ENCODE measurements at places on chromosomes 2 and 18.
A peak's percentile ranks its signal among the peaks of the same experiment; 100 is the strongest.

- no peak for DNase-seq
Observed at GRCh38 chr2:82317012-82317411, 2012.5 kb upstream of the LRRTM1 start.

DNA sequence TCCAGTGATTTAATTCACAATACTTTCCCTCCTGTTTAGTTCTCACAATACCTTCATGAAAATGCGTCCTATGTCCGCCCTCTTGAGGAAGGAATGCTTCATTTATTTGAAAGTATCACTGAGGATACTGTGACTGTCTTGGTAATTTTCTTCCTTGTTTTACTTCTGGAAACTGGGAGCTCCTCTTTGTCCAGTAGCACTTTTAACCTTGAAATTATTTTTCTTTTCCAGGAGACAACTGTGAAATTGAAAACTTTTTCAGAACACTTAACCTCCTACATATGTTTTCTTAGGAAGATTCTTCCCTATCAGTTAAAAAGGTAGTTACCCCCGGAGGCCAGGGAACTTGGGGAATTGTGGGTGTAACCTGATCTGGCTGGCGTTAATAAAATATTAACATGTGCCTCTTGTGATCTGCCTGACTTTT lies 58.9 kb upstream of the STON1 start:
- no peak for DNase-seq

GRCh38 chr2:178528647-178529046 lies 48.4 kb downstream of the PLEKHA3 start:
- no peak for DNase-seq

- DNase-seq: no peak
Observed at GRCh38 chr2:241498115-241499070, 10.0 kb downstream of the STK25 start.

DNA sequence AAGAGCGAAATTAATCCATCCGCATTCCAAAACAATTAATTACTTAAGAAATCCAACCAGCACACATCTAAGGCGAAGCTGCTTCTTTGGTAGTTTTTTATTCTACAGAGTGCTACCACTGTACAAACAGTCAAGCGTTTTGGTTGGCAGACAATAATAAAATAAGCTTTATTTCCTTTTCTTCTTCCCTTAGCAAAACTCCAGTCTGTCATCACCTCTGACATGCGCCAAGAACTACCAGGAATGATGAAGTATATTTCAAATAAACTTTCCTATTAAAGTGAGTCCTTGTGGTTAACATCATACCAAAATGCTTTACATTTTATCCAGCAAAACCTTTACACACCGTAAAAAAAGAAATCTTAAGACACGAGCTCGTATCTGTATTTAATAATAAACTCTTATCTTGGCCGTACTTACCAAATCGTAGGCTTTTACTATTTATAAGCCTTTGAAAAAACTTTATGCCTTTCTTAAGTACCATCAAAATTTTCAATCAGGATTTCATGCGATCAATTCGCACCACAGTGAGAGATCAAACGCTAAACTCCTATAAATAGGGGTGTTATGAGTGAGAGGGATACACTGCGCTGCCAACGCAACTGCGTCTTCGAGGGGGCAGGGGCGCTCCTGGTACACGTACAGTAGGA lies 1.3 kb downstream of the ATL2 start:
- no peak for DNase-seq

DNA sequence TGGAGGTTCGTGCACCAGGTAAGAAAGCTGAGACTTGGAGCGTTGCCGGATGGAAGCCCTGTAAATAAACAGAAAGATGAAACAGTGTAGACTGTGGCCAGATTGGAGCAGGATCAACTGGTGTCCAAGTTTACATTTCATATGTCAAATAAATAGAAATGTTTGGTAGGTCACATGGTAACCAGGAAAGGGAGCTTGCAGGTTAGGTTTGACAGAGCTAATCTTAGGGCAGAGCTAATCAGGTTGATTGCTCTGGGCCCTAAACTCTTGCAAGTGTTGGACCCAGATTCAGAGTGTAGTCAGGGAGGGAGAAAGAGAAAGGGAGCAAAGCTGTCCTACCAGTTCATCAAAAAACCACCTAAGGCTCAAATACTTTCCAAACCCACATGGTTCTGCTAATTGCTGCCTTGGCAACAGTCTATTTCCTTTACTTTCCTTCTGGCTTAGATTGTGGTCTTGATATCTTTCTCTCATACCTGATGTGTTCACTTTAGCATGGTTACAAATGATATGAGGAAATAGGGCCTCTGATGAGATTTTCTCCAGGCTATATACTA lies 63.2 kb downstream of the G6PC2 start:
- no peak for DNase-seq

DNA sequence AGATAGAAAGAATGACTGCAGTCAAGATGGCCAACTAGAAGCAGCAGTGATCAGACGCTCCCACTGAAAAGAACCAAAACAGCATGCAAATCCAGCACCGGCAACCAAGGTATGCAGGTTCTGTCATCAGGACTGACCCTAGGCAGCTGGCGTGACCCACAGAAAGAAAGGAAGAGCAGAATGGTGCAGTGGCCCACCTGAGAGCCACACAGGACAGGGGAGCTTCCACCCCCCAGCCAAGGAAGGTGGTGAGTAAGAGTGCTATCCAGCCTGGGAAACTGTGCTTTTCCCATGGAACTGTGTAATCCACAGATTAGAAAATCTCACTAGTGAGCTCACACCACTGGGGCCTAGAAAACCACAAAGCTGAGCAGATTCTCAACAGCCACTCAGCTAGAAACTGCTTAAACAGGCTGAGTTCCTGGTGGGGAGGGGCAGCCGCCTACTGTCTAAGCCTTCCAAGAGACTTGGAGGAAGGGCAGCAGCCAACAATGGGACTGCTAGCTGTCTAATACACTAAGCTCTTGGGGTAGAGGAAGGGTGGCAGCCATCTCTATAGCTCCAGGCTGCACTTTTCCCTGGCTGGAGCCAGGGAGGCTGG lies 127.9 kb downstream of the EVA1A start:
- DNase-seq: no peak

DNA sequence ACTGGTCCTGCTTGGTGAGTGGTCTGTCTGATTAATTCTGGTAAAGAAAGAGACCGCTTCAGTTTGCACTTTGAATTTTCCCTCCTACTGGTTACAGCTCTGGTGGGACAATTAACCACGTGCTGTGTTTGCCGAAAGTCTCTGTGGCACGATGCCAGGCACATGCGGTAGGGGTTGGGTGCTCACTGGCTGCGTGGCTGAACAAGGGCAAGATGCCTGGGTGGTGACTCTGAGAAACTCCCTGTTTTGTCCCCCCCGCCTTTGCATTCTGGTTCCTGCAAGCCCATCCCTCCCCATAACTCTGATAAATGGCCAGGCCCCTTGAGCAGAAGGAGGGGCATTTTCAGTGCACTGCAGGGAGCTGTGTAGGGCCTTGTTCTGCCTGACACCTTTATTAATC lies 206.1 kb downstream of the TFCP2L1 start:
- no peak for DNase-seq

DNA sequence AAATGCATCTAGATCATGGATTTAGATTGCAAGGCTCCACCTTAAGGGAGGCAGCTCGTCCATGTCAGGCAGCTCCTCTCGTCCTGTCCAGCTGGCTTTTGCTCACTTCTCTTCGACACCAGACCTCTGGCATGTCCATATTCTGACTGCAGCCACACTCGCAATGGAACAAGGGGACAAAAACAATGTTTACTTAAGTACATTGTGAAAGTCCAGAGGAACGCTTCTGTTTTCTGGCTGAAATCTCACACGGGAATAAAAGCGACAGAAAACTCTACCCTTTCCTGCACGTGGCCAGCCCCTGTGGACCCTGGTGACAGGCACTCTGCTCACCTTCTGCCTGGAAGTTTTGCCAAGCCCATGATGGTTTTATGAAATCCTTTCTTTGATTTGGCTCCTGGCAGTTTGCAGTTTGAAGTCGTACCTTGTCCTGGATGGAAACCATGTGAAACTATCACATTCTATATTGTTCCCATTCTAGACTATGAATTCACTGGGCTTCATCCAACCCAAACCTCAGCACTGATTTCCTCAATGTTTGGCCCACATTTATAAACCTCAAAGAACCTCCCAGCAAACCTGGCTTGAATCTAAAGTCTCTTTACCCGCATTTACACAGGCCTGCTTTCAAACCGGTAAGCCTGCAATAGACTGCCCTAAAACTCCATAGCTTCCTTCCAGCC lies 134.3 kb upstream of the PIEZO2 start:
- DNase-seq: no peak

- DNase-seq: no peak
Observed at GRCh38 chr2:128789776-128790455, 471.2 kb upstream of the HS6ST1 start.

DNA sequence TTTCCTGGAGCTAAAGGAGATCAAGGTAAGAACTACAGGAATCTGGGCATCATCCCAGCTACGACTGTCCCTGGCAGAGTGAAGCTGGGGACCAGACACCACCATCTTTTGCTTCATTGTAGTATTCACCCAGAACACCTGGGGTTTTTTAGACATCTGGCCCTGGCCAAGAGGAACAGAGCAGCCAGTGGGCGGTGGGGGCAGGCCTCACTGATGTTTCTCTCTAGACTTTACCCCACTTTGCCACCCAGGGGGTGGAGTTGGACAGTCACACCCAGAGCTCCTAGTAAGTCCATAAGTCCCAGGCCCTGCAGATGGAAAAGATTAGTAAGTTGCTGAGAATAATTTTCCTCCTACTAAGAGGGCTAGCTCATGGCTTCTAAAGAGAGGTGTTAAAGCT lies 39.6 kb downstream of the MARCO start:
- DNase-seq: no peak

GRCh38 chr2:221571551-221572218 lies 419 bp downstream of the EPHA4 start:
- no peak for DNase-seq

- DNase-seq: no peak
Observed at GRCh38 chr18:7307526-7307925, 76.6 kb downstream of the LRRC30 start.

- DNase-seq: no peak
Observed at GRCh38 chr2:70664525-70664924, 103.5 kb downstream of the ADD2 start.

DNA sequence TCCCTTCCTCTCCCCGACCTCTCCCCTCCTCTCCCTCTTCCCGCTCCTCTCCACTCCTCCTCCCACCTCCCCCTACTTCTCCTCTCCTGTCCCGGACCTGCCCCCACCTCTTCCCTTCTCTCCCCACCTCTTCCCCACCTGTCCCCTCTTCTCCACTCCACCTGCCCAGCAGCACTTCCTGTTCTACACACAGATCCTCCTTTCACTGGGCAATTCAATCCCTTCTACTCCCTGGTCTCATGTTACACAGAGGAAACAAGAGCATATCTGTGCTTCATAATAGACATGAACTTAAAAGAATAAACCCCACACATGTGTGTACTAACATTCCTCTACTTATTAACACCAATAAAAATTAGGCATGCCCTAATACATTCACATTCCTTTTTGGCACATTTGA lies 34.8 kb downstream of the TIMM21 start:
- no peak for DNase-seq

DNA sequence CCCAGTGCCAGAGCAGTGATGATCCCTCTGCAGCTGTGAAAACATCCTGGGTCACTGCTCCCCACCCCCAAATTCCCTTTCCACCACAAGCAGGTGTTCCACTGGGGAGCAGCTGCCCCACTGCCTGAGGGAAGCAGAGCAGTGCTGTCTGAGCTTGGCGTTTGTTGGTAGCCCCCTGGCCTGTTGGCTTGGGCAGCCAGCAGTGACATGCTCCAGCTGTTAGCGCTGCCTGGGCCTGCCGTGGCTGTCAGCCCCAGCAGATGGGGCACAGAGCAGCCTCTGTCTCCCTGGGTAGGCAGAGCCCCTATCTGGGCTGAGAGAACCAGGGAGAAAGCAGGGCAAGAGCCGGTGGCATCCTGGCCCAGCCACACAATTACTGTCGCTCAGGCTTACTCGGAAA lies 247.7 kb downstream of the GLI2 start:
- DNase-seq: no peak

GRCh38 chr18:9475643-9476591 lies 604 bp downstream of the RALBP1 start:
- DNase-seq: no peak

GRCh38 chr2:3738454-3738853 lies 35.1 kb downstream of the DCDC2C start:
- DNase-seq: no peak

DNA sequence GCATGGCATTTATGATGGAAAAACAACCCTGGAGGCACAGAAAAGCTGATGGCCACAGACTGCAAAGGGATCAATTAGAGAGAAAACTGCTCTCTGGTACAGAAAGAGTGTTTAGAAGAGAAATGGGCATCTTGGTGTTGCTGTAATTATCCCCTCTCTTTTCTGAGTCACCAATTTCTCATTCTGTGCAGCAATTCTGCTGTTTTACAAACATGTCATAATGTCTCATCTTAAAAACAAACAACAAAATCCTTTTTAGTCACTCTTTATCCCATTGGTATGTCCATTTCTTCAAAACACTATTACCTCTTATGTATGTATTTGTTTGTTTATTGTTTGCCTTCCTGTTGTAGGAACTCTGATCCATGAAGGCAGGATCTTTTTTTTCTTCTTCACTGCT lies 73.9 kb upstream of the HK2 start:
- no peak for DNase-seq

DNA sequence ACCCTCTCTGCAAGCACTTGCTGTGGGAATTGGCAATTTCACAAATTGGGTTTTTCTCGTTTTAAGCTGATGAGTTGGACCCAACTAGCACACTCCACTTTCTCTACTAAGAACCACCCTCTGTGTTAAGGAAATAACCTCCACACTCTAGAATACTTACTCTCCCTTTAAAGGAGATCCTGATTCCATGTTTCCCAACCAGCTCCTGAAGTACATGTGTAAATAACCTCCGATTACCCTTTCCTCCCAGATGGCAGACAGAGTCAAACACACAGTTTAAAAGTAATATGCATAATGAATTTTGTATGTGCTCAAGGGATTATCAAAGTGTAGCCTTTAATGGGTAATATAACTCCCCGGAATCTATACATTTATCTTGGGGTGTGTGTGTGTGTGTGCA lies 171.3 kb upstream of the OSR1 start:
- DNase-seq: no peak

DNA sequence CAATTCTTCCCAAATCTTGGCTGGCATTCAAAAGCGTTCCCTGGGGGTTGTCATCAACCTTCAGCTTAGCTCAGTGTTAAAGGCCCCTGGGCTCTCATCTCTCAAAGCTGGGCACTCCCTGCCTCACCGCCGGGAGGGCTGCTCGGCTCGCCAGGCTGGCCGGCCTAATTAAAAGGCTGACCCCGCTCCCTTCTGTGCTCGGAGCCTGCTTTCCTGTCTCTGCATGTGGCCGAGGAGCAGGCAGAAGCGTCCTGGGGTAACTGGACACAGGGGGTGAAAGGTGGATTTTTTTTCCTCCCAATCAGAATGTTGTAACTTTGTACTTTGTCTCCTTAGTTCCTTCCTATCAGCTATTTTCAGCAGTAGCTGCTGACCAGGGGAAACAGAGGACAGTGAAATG lies 231.1 kb downstream of the GBX2 start:
- no peak for DNase-seq

- no peak for DNase-seq
Observed at GRCh38 chr18:47436871-47437270, 185.4 kb upstream of the SKOR2 start.

- no peak for DNase-seq
Observed at GRCh38 chr2:160613466-160614153, 120.0 kb upstream of the RBMS1 start.

GRCh38 chr2:68190991-68191731 lies 33.5 kb downstream of the PNO1 start:
- peak; percentile 34 for DNase-seq

Data from SIG-M5 (cell line).